ENCODE measurements at places on chromosomes 12 and 14. TPM values are rescaled to one million over a fixed set of nuclear protein-coding genes. Genes with fewer than 3 reads are reported as not detected.

Gene GALNT9
- not detected for total RNA-seq

Gene OAS3
- 47.5 TPM for total RNA-seq

Gene TMEM229B
- total RNA-seq: 2.4 TPM

Gene CLEC9A
- total RNA-seq: not detected

- no peak for DNase-seq
Observed at GRCh38 chr14:50067723-50068495, 48.5 kb downstream of the VCPKMT start.

- DNase-seq: no peak
Observed at GRCh38 chr12:54030889-54031471, 1.9 kb upstream of the HOXC5 start.

GRCh38 chr14:61231810-61232209 is 49.3 kb downstream of the TMEM30B start:
- DNase-seq: no peak

- DNase-seq: no peak
Observed at GRCh38 chr12:13489246-13489645, 292.7 kb downstream of the EMP1 start.

GRCh38 chr12:13745111-13745860 is 236.1 kb downstream of the GRIN2B start:
- DNase-seq: no peak

- no peak for DNase-seq
Observed at GRCh38 chr14:24081739-24082211, 10.4 kb downstream of the CPNE6 start.

DNA sequence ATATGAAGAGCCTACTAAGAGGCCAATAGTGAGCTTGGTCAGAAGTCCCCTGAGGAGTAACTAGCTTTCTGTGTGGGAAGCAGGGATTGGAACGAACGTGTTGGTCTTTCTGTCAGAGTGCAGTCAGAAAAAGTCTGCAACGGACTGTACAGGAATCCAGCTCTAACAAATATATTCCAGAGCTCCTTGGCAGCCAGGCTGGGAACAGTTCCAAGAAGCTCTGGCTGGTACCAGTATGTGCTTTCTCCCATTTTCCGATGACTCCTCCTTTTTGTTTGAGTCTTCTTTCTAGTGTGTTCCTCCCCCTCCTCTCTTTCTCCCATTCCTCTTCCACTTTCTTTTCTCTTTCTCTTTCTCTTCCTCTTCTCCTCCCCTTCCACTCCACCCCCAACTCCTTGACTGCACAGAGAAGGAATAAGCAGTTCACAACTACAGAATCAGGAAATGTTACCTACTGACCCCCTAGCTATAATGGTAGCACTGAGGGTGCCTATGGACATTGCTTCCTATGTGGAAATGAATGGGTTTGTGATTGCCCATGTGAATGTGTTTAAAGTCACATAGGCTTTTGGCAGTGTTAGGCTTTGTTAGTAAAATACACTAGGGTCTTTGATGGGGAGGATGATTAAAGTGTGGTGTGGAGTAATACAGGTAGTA is 59.9 kb downstream of the TTLL5 start:
- DNase-seq: no peak

- DNase-seq: no peak
Observed at GRCh38 chr14:64059454-64060198, 206.8 kb downstream of the SYNE2 start.

GRCh38 chr14:65549429-65549828 is 136.9 kb downstream of the FUT8 start:
- DNase-seq: no peak

DNA sequence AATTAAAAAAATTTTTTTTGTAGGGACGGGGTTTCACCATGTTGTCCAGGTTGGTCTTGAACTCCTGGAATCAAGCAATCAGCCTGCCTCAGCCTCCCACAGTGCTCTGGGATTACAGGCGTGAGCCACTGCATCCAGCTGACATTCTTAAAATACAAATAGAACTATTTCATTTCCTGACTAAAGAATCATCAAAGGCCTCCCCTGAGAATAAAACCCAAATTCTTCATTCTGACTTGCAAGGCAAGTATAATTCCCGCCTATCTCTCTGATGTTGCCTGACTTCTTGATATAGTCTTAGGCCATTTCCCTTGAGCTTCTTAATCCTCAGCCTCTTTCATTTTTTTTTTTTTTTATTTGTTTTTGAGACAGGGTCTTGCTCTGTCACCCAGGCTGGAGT is 4.4 kb upstream of the BICD1 start:
- no peak for DNase-seq

- no peak for DNase-seq
Observed at GRCh38 chr12:19544353-19544752, 105.1 kb downstream of the AEBP2 start.

- DNase-seq: no peak
Observed at GRCh38 chr14:60771117-60771516, 36.6 kb downstream of the MNAT1 start.

Measured in activated CD4-positive, alpha-beta T cell treated with anti-CD3 and anti-CD28 coated beads, Interleukin-2, amount 10 ng/mL, durations not matched to agents 24 days and 14 days (primary cell).